ENCODE measurements at places on chromosomes 5 and 9.
A peak's percentile ranks its signal among the peaks of the same experiment; 100 is the strongest.

GRCh38 chr9:19127871-19128500 is 694 bp upstream of the PLIN2 start:
- DNase-seq: no peak

- DNase-seq: no peak
Measured at GRCh38 chr5:132388244-132389050, 18.9 kb downstream of the SLC22A5 start.

DNA sequence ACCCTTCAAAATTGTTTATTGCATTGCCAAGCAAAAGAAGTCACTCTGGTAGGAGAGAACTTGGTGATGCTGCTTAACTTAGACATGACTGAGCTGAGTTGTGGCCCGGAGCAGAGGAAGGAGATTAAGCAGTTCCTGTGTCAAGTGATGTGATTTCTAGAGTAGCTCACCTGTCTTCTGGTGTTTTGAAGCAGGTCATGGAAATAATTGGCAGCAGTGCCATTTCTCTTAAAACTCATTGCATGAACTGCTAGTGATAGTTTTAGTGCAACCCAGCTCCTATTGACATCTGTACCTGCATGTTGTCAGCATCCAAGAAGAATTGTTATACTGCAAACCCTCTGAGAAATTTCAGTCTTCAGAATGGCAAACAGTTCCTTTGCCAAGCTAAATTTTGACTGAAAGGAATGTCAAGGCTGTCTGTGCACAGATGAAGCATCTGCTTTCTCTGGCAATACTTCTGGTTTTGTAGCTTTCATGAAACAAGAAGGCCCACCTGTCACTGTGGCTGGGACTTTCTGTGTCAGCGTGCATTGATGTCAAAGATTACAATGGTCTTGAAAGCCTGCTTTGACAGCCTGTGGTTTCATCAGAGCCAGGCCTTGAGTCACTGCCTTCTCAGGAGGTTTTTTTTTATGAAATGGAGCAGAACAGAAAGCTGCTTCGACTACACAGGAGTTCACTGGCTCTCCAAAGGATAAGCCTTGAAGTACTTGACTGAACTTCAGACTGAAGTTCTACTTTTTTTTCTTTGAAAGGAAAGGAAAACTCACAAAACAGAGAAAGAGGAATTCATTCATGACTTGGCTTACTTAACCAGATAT is 90.6 kb downstream of the RALGPS1 start:
- DNase-seq: peak; percentile 42

DNA sequence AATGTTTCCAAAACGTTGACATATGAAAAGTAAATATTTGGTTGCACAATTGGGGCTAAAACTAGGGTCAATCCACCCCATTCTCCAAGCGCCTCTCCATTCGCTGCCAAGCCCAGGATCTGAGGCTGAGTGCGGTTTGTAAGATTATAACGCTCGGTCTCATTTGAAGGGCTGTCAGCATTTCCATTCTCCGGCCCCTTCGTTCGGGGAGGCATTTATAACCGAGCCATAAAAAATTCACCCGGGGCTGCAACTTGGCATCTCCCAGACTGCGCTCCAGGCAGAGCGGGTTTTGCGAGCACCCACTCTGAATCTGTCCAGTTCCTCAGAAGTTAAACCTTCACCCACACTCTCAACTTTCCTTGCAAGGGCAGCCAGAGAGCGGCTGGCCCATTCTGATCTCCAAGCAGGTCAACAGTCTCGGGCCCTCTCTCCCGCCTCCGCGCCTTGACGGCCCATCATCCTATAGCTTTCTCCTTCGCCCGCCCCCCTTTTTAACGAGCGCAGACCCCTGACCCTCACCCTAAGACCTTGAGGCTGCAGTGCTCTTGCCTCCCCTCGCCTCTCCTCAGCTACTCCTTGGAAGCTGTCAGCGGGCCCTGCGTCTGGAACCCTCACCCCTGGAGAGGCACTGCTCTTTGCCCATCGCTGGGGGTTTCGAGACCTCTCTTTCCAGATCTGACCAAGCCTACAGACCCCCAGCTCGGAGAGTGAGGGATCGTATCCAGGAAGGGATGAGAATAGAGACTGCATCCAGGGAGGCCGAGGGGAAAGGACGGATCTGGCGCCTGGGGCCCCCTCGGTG is 1.1 kb downstream of the SLIT3 start:
- no peak for DNase-seq

GRCh38 chr9:137725598-137725997 is 106.8 kb downstream of the EHMT1 start:
- no peak for DNase-seq

DNA sequence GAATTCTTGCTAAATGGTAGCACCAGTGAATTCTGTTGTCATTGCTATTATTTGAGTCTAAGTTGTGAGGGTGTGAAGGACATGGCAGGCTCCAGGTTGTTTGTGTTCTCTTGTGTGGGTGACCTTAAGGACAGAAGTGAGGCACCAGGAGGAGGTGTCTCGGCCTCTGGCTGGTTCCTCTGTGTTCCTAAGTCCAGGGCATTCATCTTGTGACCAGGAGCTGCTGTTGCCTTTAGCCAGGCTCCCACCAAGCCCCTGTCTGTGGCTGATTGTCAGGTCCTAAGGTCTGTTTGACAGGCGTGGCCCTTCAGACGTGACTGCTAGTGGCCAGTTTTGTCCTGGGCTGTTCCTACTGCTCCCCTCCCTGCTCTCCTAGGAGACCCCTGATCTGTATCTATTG is 89.4 kb downstream of the ANGPTL2 start:
- no peak for DNase-seq

DNA sequence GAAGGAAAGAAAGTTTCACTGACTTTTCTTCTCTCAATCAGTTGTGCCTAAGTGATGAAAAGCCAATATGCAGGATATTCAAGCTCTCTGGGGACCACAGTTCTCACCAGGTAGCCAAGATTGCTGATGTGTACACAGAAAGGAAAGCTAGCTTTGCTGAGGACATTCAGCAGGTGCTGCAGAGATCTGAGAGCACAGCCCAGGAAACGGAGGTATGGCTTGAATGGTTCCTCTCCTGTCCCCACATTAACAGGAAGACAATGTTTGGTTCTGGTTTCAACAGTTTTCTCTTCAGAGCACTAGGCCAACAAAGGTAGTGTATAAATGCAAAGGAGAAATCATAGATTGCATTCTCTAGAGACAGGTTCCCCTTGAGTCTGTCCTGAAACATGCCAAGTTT is 69.6 kb downstream of the PTPDC1 start:
- DNase-seq: no peak

DNA sequence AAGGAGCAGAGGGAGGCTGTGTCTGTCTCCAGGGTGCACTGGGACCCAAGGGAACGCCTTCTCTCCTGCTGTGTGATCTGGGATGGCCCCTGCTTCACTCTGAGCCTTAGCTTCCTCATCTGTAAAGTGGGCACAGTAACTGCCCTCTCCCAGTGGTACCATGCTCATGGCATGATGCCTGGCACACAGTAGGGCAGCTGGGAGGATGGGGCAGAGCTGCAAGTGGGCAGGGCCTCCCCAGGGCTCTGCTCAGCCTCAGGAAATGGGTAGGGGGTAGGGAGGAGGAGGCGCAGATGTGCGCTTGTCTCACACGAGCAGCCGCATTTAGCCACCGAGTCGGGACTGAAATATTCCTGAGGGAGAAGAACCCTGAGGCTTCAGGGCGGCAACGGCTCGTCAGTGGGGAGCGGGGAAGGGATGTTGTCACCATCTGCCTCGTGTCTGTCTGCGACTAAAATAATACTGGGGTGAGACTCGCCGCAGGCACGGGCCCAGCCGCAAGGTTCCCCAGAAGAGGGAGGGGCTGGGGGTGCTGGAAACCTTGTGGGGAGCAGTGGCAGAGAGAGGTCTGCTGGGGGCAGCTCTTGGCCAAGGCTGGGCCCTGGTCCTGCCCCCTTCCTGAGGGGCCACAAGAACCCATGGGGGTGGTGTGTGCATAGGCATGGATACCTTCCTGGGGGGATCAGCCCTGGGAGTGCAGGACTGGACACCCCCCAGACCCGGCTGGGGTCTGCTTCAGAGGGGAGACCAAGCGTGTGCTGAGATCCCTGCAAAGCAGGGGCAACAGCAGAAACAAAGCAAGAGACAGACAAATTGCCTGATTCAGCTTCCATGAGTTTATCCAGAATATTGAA is 55.2 kb upstream of the PSD2 start:
- DNase-seq: peak; percentile 52

- DNase-seq: no peak
Measured at GRCh38 chr9:134322781-134323241, 3.4 kb upstream of the RXRA start.

DNA sequence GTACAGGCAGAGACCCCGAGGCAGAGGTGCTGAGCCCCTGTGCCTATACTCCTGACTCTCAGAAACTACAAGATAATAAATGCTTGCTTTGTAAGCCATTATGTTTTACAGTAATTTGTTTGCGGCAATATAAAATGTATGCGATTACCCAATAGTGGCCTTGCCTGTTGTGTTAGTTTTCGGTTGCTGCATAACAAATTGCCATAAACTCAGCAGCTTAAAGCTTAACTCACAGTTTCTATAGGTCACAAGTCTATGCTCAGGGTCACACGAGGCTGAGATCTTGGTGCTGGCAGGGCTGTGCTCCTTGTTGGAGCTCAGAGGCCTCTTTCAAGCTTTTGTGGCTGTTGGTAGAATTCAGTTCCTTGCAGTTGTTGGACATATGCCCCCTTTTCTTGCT is 114.8 kb downstream of the COL23A1 start:
- DNase-seq: no peak

Data from GM12891 (cell line).